SK-N-MC (cell line): ENCODE measurements at places on chromosomes 12 and 14.

- DNase-seq = no peak
Observed at GRCh38 chr12:58387199-58387598, 445.8 kb downstream of the ATP23 start.

DNA sequence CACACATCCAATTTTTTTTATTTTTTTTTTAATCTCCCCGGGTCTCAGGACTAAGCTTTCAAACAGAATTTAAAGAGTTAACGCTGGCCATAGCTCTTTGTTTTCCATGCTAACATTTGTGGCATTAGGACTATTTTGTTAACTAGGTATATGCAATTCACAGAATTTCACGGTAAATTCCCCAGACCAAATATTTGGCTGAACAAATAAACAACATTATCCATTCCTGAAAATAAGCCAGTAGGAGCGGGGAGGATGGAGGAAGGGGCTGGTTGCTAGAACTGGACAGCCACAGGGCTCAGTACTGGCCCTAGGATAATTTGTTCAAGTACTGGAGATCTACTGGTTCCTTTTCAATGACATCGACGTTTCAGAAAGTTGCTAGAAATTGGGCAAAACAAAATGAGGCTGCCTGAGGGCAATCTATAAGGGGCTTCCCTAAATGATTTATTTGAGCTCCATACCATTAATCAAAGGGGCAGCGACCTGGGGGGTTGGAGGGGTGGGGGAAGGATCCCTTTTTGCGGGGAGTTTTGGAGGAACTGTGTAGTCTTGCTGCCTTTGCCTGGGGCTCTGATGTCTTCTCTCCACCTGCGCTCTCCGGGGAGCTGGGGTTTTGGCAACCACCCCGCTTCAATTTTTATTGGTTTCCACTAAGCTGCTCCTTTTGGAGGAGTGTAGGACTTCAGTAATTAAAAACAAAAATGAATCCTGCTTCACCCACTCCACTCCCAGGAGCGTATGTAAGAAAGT lies 9.0 kb downstream of the BMP4 start:
- DNase-seq = no peak

- DNase-seq = no peak
Observed at GRCh38 chr12:110543252-110543959, 39.7 kb downstream of the PPTC7 start.

GRCh38 chr12:120231316-120232011 lies 30.6 kb upstream of the RPLP0 start:
- DNase-seq = no peak

GRCh38 chr12:55659486-55660385 lies 23.0 kb downstream of the OR10P1 start:
- DNase-seq = no peak

DNA sequence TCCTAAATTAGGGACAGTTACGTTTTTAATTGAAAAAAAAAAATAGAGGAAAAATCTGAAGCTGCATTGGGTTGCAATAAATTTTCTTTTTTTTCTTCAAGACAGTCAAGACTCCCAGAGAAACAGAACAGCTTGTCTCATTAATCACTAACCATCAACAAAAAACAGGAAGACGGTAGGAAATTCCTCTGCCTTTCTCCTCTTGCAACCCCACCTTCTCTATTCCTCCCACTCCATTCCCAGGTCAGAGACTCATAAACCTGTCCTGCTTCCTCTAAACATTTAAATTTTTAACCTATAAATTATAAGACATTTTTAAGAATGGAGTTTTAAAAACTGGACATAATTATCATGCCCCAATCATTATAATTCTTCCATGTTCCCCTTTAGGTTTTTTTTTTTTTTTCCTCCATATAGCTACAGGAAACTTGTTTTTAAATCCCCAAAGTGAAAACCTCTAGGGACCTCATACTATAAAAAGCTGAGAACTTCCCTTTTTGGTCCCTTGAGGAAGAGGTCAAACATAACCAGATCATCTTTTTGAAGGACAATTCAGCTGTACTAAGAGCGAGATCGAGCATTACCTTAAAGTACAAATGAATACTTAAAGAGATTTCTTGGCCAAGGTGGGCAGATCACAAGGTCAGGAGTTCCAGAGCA lies 36.0 kb downstream of the CPM start:
- no peak for DNase-seq

- no peak for DNase-seq
Observed at GRCh38 chr12:31620311-31620710, 29.4 kb upstream of the DENND5B start.

DNA sequence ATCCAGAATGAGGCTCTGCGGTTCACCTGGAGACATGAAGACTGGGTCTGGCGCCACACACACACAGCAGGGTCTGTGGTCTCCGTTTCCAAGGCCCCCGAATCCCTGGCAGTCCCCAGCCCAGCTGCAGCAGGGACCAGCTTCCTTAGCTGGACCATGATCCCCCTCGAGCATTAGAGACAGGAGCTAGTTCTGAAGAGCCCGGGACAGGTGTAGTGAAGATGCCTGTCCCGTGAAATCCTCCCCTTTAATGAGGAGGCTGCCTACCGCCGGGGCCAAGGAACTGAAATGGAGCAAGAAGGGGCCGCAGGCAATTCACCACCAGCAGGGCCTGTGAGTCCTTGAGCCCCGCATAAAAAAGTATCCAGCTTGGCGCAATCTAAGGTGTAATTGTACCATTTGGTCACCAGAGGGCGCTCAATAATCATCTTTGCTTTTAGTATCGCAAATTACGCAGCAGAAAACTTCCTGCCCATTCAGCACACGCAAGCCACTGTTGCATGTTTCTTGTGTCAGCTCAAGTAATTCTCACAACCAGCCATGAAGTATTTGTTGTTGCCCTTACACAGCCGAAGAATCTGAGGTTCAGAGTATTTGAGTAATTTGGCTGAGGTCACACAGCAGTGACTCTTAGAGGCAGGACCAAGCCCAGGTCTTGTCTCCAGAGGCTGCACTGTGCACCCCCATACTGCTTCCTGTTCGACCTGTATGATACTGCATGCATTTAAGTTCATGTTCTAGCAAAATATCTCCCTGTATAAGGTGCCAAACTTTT lies 54.3 kb upstream of the PPP2R5C start:
- DNase-seq = peak; percentile 80

DNA sequence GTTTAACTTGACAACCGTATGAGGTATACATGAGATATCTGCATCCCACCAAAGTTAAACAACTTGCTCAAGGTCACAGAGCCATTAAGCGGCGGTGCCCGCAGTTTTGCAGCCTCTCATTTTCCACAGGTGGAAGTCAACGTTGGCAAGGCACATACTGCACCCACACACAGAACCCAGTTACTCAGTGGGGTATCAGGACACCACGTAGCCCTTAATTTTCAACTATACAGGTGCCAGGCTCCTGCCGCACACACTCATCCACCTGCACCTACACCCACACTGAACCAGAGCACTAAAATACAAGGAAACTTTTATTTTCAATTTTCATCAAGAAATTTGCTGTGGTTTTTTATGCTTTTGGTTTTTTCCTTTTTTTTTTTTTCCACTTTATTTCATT lies 1.7 kb upstream of the NOP2 start:
- no peak for DNase-seq

DNA sequence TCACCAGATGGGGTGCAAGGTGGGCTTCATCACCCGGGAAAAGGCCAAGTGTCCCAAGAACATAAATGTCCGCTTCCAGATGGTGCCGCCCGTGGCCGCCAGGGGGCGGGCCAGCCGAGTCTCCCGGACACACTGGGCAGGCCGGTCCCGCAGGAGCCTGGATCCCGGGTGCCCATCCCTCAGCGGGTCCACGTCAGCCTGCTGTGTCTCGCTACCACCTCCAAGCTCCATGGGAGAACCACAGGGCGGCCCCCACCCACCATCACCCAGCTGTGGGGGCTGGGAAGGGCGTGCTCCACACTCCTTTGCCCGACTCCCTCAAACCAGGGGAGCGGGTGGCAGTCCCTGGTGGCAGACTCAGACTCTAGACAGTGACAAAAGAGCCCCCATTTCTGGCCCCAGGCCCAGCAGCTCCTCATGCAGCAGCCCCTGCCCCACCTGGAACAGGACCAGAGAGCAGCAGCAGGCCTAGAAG lies 22.0 kb upstream of the NUDT14 start:
- no peak for DNase-seq
